ENCODE measurements at places on chromosomes 2 and 18.

GRCh38 chr2:66682476-66682875 is 247.6 kb downstream of the MEIS1 start:
- no peak for DNase-seq

DNA sequence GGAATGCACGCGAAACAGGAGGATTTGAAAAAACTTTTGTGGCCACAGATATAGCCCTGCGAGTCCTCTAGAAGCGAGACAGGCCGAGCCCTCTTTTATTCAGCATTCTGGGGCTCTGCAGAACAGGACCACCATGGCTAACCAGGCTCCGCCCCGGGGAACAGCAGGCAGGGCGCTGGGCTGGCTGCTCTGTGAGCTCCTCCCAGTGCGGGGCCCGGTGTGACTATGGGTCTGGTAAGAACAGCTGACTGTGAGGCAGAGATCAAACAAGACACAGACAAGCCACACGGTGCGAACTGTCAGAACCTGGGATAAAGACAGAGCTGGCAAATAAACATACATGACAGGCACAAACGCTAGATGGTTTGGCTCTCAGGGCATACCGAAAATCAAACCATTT is 15.5 kb downstream of the PXDN start:
- DNase-seq = no peak

- no peak for DNase-seq
These were observed 180.3 kb downstream of the MYO5B start for GRCh38 chr18:50014606-50015005.

DNA sequence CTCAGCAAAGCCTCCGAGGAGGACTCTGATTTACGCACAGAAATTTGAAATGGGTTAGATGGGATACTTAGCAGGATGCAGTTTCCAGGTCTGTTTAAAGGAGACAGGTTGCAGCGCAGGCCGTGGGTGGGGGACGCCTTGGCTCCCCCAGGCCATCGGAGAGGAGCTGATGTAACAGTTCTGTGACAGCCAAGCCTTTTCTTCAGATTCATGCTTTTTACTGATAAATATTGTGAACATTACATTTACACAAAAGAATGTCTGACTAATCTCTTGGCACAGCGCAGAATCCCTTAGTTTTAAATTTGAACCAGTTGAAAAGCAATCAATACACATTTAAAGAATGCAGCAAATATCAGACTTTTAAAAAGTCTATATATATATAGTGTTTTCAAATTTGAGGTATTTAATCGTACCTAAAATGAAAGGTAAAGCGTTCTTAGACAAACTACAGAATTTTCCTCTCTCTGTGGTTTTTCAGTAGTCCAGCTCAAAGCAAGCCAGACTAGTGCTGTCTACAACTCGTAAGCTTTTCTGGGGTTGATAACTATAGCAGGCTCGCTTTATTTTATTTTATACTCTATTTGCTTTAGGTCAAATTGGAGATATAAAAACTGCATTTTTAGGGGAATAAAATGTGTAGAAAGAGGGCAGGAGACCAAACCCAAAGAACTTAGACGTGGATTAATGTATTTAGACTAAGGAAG is 221.9 kb downstream of the PIEZO2 start:
- peak; percentile 65 for DNase-seq

- DNase-seq = no peak
These were observed 326.7 kb downstream of the SUCLG1 start for GRCh38 chr2:84132370-84132769.

GRCh38 chr2:207180741-207181140 is 15.0 kb upstream of the KLF7 start:
- DNase-seq = no peak

DNA sequence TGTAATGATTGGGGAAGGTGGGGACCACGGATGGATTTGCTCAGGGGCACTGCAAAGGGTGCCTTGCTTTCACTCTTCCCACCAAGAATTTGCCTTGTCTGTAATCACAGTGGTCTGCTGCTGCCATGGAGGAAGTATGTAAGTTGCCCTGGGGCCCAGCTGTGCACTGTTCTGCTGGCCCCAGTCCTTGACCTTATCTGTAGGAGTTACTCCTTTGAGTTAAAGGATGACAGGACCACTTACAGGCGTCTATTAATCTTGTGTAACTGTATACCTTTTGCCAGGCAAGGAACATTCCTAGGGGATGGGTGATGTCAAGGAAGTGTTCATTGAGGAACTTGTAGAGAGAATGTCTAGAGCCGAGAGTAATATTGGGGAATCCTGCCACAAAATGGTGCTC is 212.8 kb upstream of the LRRTM1 start:
- DNase-seq = no peak

- DNase-seq = peak; percentile 23
These were observed 280.6 kb downstream of the NCKAP5 start for GRCh38 chr2:133287709-133288108.

DNA sequence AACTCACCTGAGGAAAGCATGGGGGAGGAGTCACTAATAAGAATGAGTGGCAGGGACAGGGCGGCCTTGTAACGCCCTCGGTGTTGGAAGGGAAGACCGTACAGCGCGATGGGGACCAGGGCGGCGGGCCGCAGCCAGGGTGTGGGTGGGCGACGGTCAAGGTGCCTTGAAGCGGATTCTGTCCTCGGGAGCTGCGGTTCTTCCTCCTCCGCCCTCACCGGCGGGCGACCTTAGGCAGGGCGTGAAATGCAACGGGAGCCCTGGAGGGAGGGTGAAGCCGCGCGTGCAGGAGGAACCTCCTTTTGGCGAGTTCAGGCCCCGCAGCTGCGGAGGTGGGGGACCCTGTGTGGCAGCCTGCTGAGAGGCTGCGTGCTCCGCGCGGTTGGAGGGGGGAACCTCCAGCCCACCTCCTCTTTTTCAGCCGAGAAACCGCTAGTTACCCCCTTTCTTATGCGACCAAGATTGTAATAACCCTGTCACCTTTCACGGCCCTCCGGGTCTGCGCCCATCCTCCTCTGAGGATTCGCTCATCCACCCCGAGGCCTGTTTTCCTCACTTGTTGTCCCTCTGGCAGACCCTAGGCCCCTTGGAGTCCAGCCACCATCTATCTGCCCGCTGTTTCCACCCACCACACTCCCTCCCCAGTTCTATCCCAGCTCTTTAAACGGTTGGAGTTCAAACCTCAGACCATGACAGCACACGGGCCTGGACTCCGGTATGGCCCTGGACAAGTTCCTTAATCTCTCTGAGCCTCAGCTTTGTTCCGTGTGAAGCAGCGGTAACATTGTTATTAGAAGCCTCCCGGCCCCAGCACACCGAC is 823 bp upstream of the RNU2-63P start:
- DNase-seq = no peak

DNA sequence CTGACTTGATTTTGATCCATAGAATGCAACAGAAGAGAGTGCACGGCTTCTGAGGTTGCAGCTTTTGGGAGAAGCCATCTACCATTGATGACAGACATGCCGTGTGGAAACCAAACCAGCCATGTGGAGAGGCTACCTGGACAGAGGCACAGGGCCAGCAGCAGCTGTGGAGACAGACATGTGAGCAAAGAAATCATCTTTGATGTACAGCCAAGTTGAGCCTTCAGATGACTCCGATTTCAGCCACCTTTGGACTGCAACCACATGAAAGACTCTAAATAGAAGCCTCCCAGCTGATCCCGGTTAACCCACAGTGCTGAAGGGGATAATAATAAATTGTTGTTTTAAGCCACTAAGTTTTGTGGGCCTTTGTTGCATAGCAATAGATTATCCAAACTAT is 54.2 kb downstream of the TSN start:
- no peak for DNase-seq

DNA sequence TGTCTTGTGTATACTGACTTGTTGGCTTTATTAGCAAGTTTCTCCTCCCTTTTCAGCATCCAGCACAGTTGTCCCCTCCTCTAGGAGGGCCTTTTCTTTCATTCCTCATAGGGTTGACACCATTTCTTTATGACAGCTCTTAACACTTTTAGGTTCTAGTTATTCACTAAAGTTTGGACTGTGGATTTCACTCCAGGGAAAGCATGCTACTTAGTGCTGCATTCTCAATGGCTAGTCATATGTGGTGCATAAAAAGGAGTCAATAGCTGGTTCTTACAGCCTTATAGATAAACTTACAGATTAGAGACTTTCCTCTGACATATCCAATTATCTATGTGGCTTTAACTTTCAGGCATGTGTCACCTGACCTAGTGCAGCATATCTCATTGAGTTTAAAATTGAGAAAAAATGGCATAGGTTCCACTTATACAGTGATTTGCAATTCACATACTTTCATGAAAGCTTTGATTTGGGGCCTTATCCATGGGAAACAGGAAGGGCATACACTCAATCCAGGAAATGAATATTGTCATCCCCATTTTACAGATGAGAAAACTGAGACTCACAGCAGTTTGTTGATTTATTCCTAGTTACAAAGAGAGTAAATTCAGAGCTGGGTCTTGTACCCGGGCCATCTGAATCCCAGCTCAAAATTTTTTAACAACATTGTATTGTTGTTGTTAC is 289.7 kb downstream of the LPIN1 start:
- no peak for DNase-seq

DNA sequence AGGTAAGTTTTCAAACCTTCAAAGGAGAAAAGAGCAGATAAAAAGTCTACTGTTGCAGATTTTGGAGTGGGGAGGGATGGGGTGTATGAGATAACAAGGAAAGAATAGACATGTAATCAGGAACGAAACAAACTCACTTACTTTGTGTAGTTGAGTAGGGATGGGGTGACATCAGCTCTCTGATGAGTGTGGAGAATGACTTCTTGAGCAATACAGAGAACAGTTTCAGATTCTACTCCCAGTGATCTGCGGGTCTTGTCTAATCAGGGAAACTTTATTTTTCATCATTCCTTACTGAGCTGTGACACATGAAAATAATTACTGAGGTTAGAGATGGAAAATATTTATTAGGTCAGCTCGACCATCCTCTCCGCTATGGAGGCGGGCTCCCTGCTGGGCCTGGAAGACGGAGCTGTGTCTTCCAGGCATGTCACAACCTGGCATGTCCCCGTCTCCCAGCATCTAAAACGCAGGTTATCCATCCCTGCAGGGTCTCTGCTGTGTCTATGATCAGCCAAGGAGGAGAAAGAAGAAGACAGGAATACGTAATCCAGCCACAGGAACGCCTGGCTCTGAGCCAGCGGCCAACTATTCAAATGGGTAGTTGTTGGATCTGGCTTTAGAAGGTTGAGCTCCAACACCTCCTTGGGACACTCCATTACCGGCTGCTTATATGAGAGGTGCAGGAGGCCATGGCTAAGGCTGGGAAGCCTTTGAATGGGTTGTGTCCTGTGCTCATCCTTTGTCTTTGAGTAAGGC is 99.0 kb upstream of the SATB2 start:
- DNase-seq = no peak

- DNase-seq = no peak
These were observed 36.1 kb upstream of the CAB39 start for GRCh38 chr2:230676546-230676945.
